Uterus (tissue), 4 donors: ENCODE measurements at places on chromosomes 5 and 9. TPM values are rescaled to one million over a fixed set of nuclear protein-coding genes. Genes with fewer than 3 reads are reported as not detected.

DNA sequence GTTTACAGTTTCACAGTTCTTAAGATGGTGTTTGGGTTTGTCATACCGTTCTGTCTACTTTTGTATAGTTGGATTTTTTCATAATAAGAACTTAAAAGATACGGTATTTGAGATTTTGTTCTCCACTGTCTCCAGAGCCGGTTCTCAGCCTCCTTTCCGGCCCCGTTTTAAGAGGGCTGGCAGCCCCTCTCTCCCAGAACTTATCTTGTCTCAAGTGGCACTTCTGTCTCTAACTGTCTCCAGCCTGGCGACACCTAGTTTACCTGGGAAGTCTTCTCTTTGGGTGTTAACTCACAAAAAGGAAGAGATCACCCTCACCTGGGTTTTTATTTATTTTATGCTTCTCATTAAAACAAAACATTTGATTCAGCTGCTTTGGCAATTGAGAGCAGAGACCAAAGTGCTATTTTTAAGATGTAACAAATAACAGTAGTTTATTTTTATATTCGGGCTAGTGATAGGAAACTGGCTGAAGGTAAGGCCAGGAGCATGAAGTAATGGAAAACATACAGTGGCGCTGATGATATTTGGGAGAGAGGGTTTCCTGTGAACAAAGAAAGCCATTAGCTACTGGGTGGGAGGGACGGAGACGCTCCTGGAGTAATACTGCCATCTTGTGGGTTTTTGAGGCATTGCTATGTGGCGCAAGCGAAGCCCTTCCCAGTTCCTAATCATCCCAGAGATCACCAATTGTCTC is 48.3 kb downstream of the ACER2 start:
- no peaks in the 10 kb centered on the region for H3K36me3 ChIP-seq
- peak; percentile 77 for DNase-seq
- H3K4me1 ChIP-seq: no peaks in the 10 kb centered on the region
- no peak overlapping the region for H3K4me3 ChIP-seq
- H3K27ac ChIP-seq: peak overlapping the region; percentile 65
- no peaks in the 10 kb centered on the region for H3K27me3 ChIP-seq

AMBP gene
- total RNA-seq: not detected

- no peak overlapping the region for H3K4me3 ChIP-seq
- H3K27ac ChIP-seq: no peak overlapping the region
- no peaks in the 10 kb centered on the region for H3K36me3 ChIP-seq
- peaks cover 5% of the 10 kb centered on the region for H3K4me1 ChIP-seq
Observed at GRCh38 chr5:54577528-54577927, 60.0 kb downstream of the SNX18 start.

DNA sequence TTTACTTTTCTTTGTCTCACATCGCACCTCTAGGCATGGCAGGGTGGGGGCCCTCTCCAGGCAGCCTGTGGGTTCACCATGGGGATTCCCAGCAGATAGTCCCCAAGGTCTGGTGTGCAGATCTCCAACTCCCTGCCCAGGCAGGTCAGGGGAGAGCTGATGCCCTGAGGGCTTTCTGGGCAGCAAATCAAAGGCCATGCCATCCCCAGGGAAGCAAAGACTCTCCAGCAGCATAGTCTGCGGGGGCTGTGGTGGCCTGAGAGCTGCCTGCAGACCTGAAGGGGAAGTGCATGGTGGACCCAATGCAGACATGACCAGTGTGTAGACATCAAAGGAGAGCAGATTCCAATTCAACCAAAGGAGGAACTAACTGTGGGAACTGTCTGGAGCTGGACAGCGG is 7.7 kb downstream of the NEURL1B start:
- no peaks in the 10 kb centered on the region for H3K27me3 ChIP-seq
- peaks cover 23% of the 10 kb centered on the region for H3K4me1 ChIP-seq
- H3K36me3 ChIP-seq: no peaks in the 10 kb centered on the region
- peak overlapping the region; percentile 64 for H3K27ac ChIP-seq
- DNase-seq: no peak
- H3K4me3 ChIP-seq: no peak overlapping the region

DNA sequence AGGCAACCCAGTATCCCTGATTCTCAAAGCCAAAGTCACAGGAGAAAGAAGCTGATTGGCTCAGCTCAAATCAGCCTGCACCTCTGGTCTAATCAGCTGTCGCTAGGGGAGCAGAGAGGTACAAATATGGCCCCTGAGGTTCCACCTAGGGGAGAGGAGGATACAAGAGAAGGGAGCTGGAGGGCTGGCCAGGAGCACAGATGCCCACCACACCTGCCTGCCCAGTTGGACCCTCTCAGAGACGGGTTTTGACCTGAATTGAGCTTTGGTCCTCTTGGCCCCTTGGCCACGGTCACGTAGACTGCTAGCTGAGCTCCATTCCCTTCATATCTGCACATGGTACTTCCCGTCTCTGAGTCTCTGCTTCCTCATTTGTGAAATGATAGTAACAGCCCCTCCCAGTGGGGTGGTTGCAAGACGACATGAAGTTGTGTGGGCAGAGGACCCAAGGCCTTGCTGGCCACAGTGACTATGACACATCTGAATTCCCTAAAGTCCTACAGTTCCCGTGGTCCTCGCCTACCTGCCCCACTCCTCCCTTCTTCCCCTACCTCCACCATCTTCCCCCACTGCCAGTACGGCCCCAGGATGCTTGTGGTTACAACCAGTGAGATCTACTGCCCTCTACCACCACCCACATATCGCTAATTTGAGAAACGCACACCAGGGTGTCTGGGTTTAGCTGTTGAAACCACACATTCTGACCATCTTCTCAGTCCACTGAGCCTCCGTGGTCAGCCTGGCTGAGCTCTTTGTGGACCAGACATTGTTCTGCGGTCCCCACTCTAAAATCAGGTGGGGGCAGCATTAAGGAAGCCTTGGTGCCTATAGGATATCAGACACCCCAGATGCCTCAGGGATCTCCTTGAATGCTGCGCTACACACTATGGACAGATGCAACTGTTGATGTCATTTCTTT is 60.3 kb upstream of the NEK6 start:
- no peak overlapping the region for H3K27ac ChIP-seq
- no peaks in the 10 kb centered on the region for H3K27me3 ChIP-seq
- no peak overlapping the region for H3K4me3 ChIP-seq

HRCT1 gene
- total RNA-seq: 0.59 TPM

TYRP1 gene
- 1.2 TPM for total RNA-seq

- no peaks in the 10 kb centered on the region for H3K4me1 ChIP-seq
- peak overlapping the region; percentile 1 for H3K27ac ChIP-seq
- no peak overlapping the region for H3K4me3 ChIP-seq
- no peaks in the 10 kb centered on the region for H3K36me3 ChIP-seq
Observed at GRCh38 chr5:159007235-159007634, 92.5 kb downstream of the EBF1 start.

DNA sequence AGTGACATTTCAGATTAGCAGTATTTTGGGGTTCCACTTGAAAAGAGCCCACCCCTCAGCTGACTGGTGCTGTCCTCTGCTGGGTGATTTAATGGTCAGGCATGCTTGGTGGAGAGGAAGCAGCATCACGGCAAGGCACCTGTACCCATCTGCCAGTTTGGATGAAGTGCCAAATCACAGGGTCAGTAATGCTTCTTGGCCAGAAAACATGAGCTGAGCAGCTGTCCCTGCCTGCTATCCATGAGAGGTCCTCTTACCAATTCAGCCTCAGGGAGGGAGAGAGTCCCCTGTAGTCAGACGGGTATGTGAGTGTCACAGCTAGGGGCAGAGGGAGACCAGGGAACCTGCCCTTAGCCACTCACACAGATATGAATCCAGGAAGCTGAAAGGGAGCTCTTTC is 137.9 kb downstream of the SEC61B start:
- H3K4me3 ChIP-seq: no peak overlapping the region
- H3K36me3 ChIP-seq: no peaks in the 10 kb centered on the region

DNA sequence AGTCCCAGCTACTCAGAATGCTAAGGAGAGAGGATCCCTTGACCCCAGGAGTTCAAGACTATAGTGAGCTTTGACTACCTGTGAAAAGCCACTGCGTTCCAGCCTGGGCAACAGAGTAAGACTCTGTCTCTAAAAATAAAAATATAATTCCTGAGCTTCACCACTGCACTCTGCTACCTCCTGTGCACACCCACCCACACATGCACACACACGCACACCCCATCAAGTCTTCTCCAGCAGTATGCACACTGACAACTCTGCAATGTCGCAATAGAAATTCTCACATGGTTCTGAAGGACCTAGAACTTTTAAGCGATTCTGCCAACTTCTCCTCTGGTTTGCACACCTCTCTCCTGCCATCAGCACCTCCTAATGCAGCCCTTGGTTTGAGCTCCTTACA is 47.5 kb upstream of the FAT2 start:
- DNase-seq: no peak
- no peaks in the 10 kb centered on the region for H3K4me1 ChIP-seq
- H3K4me3 ChIP-seq: no peak overlapping the region
- H3K27me3 ChIP-seq: no peaks in the 10 kb centered on the region
- no peak overlapping the region for H3K27ac ChIP-seq

C5orf34 gene
- 3.1 TPM for total RNA-seq

DNA sequence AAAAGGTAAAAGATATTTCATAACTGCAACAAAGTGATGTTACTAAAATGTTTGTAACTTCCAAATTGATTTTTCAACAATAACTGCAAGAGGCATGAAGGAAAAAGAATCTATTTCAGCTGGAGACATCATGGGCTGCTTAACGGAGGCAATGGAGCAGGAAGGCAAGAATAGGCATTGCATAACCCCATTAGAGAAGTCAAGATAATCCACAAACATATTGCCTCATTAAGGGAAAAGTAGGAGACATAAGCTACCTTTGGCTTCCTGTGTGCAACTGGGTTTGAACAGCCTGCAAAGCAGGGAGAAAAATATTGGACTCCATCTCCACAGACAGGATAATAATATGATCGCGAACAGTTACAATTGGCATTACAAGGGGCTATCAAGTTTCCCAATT is 46.7 kb downstream of the SLCO4C1 start:
- H3K36me3 ChIP-seq: no peaks in the 10 kb centered on the region
- H3K27me3 ChIP-seq: no peaks in the 10 kb centered on the region
- no peak overlapping the region for H3K4me3 ChIP-seq
- H3K4me1 ChIP-seq: no peaks in the 10 kb centered on the region
- no peak for DNase-seq

GRCh38 chr9:72883875-72884274 is 69.0 kb downstream of the ALDH1A1 start:
- H3K4me1 ChIP-seq: no peaks in the 10 kb centered on the region
- H3K27ac ChIP-seq: no peak overlapping the region
- H3K4me3 ChIP-seq: no peak overlapping the region
- DNase-seq: no peak

GRCh38 chr9:17064558-17064957 is 70.3 kb upstream of the CNTLN start:
- no peaks in the 10 kb centered on the region for H3K36me3 ChIP-seq
- no peak overlapping the region for H3K27ac ChIP-seq
- H3K4me3 ChIP-seq: no peak overlapping the region
- no peaks in the 10 kb centered on the region for H3K4me1 ChIP-seq
- DNase-seq: no peak

PCDHAC2 gene
- 1.4 TPM for total RNA-seq

- H3K4me1 ChIP-seq: no peaks in the 10 kb centered on the region
- H3K36me3 ChIP-seq: no peaks in the 10 kb centered on the region
- H3K27ac ChIP-seq: no peak overlapping the region
- DNase-seq: no peak
- H3K4me3 ChIP-seq: no peak overlapping the region
Observed at GRCh38 chr9:82397534-82397933, 409.0 kb downstream of the SPATA31D1 start.

GRCh38 chr9:136685790-136686533 is 1.3 kb downstream of the AGPAT2 start:
- H3K27me3 ChIP-seq: no peaks in the 10 kb centered on the region
- peak overlapping the region; percentile 64 for H3K4me3 ChIP-seq
- H3K4me1 ChIP-seq: peaks cover 19% of the 10 kb centered on the region
- no peaks in the 10 kb centered on the region for H3K36me3 ChIP-seq
- peak overlapping the region; percentile 77 for H3K27ac ChIP-seq

DNA sequence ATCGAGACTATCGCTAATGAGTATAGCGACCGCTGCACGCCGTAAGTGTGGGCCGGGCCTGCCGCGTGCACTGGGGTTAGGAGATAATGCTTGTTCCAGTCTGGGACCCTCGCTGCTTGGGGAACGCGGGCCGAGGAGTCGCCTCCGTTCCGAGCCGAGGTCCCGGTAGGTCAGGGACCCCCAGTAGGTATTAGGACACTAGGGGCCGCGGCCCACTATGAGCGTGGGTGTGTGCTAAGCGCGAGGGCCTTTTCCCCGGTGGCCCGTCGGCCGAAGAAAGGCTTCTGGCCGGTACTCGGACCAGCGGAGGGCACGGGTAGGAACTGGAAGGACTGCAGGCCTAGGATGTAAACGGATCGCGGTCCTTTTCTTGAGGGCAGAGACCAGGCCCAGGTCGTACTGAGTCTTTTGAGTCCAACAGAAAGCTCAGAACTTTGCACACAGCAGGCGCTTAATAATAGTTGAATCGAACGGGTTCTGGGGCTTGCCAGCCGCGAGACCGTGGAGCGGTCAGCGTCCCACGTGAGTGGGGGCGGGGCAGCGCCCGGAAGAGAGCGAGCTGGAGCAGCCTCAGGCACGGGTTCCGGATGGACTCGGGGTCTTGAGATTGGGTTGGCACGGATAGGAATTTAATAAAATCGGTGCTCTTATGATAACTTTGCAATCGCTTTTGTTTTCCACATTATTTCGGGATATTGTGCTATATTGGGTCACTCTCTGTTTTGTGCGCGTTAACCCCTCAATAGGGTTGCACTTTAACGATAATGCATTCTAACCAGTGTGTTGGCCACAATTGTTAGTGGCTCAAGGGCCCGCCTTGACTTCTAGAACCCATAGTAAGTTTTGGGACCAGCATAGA is 733 bp downstream of the HSPA4 start:
- peaks cover 5% of the 10 kb centered on the region for H3K4me1 ChIP-seq
- peak; percentile 52 for DNase-seq
- H3K4me3 ChIP-seq: peak overlapping the region; percentile 73
- H3K27me3 ChIP-seq: no peaks in the 10 kb centered on the region
- H3K27ac ChIP-seq: peak overlapping the region; percentile 96

GRCh38 chr9:107018861-107019545 is 156.0 kb downstream of the ZNF462 start:
- H3K4me1 ChIP-seq: no peaks in the 10 kb centered on the region
- no peaks in the 10 kb centered on the region for H3K27me3 ChIP-seq
- no peaks in the 10 kb centered on the region for H3K36me3 ChIP-seq
- H3K27ac ChIP-seq: no peak overlapping the region
- H3K4me3 ChIP-seq: no peak overlapping the region
- no peak for DNase-seq

DMRTA1 gene
- total RNA-seq: 1.3 TPM

GRCh38 chr5:125634216-125634835 is 788.9 kb upstream of the GRAMD2B start:
- no peaks in the 10 kb centered on the region for H3K27me3 ChIP-seq
- no peak overlapping the region for H3K4me3 ChIP-seq
- H3K27ac ChIP-seq: no peak overlapping the region
